ENCODE measurements at places on chromosomes 13 and 19.

DNA sequence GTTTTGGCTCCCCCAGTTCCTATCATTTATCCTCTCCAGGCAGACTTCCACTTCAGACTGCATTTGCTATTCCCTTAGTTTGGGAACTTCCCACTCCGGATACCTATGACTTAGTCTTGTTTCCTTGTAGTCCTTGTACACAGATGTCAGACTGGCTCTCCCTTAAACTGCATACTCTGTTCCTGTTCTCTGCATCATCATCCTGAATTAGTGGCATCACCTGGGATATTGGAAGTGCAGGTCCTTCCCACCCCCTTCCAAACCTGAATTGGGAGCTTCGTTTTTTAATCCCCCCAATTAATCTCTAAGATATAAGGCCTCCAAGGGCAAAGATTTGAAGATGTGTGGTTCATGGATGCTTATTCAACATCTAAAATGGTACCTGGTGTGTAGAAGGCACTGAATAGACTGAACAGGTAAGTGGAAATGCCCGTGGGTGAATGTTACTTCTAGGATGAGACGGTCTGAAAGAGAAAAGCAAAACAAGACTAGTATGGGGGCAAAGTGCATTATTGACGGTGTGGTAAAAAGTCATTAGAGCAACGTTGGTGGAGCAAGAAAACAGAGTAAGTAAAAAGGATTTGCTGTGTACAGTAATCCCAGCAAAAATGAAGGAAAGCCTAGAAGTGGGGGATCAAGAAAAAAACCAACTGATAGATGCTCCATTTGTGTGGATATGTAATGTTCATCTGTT is 9.6 kb downstream of the MIR17HG start:
- DNase-seq: no peak

DNA sequence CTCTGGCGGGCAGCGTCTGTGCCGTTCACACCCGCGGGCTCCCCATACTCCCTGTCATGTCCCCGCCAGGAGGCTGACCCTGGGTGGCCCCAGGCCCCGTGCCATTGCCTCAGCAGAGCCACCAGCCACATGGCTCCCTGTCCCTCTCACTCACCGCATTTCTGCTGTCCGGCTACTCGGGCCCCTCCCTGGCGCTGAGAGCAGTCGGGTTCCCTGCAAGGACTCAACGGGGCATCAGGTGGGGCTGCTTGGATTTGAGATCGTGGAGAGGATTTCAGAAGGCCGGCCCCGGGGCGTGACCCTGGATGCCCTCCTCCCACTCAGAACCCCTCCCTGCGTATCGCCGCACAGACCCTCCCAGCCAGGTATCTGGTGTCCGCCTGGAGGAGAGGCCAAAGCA is 142.1 kb downstream of the KDM4B start:
- DNase-seq: no peak

- DNase-seq: no peak
Measured at GRCh38 chr13:80921971-80922370, 581.0 kb upstream of the SPRY2 start.

- DNase-seq: no peak
Measured at GRCh38 chr19:55099557-55100506, 17.6 kb downstream of the PPP1R12C start.

DNA sequence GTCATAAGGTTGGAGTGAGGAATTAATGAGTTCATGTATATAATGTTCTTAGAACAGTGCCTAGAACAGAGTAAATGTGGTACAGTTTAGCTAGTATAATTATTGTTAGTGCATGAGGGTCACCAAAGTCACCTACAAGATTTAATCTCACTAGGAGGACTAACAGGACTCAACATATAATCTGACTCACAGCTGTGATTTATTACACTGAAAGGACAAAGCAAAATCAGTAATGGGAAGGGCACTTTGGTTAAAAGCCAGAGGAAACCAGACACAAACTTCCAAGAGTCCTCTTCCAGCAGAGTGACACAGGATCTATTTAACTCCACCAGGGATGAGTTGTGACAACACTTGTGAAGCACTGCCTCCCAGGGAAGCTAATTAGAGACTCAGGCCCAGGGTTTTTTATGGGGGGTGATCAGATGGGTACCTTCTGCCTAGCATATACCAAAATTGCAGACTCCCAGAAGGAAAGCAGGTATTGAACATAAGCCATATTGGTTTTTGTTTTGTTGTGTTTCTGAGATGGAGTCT is 341.2 kb upstream of the DACH1 start:
- no peak for DNase-seq

DNA sequence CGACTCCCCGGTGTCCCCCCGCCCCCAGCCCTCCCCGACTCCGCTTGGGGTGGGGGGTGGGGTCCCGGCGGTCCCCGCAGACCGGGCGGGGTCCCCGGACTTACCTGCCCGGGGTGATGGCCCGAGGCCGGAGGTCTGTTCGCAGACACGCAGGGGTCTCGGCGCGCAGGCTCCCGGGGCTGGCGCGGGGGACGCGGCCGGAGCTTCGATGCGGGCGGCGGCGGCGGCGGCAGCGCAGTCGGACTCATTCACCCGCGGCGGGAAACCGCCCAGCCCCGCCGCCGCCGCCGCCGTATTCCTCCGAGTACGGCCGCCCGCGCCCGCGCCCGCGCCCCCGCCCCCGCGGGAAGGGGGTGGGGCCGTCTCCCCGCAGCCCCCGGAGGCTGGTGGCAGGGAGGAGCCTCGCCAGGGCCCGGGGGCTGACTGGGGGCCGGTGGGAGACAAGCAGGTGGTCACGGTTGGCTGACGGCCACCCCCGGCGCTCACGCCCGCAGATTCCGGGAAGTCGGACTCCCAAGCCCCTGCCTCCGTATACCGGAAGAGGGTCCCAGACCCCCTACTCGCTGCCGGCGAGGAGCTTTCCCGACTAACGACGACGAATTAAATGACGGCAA is at the start of gene C2CD4C:
TSS of gene C2CD4C (minus strand) at position 246 of the 614 bp plus-strand sequence. CDS start 786 bp downstream, outside the sequence.
- DNase-seq: no peak

All from sigmoid colon (tissue), 7 donors.